ENCODE measurements at places on chromosomes 6 and 20.

DNA sequence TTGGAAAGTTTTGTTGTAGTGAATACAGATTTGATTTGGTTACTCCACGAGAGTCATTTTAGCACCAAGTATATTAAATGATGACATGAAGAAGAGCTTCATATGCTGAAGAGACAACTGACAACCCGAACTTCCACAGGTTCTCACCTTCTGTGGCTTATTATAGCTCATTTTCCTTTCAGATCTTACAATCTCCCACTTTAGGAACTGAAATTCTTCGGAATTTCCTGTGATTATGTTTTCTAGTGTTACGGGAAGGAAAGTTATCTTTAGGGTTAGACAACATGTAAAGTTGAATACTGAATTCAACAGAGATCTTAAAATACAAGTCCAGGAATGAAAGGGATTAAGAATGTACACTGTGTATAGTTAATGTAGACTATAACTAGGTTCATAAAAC, 49.6 kb upstream of the TXNDC5 start:
- H3K27me3 ChIP-seq = no peaks in the 10 kb centered on the region
- H3K27ac ChIP-seq = no peak overlapping the region
- no peak overlapping the region for H3K4me3 ChIP-seq
- DNase-seq = no peak
- H3K4me1 ChIP-seq = no peaks in the 10 kb centered on the region

GRCh38 chr20:61768571-61769285, 297.0 kb downstream of the TAF4 start:
- H3K4me1 ChIP-seq = no peaks in the 10 kb centered on the region
- no peak overlapping the region for H3K4me3 ChIP-seq
- H3K27me3 ChIP-seq = no peaks in the 10 kb centered on the region
- DNase-seq = no peak

DNA sequence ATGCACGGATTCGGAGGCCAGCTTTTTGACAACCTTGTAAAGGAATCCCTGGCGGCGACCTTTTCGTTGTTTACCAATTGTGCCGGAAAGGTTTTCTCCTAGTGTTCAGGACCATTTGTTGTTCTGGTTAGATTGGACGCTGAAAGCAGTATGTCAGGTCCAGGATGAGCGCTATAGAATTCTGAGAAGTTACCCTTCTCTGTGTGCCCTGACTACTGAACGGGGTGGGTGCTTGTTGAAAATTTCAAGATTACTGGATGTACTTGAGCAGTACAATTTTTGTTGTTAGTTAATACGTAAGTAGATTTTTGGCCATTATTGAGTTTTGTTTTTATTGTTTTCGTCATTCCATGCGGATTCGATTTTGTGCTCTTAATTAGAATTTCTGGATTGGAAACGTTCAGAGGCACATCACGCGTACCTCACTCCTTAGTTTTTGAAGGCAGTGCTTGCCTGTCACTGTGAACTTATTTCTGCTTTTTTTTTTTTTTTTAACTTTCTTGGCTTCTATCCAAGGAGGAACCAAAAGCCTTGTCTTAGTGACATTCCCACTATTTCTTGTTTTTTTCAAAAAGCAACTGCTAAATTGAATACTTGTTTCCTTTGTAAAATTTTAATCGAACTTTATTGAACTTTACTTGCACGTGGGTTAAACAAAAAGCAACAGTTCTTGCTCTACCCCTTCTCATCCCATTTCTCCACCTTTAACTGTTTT, 898 bp downstream of the XRN2 start:
- peak overlapping the region; percentile 87 for H3K4me3 ChIP-seq
- no peaks in the 10 kb centered on the region for H3K36me3 ChIP-seq

DNA sequence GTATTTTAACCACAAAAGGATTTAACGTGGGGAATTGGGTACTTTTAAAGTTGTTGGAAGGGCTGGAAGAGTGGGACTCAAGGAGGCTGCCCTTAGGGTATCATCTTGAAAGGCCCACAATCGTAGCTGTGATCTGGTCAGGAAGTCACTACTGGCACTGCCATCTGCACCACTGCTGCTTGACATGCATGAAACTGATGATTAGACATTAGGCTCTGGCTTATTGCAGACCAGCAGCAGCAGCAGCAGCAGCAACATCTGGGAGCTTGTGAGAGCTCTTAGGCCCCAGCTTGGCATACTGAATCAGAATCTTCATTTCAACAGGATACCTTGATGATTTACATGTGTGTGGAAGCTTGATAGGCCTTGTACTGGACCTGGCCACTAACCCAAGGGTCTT, 68.6 kb downstream of the PHF20 start:
- no peak overlapping the region for H3K27ac ChIP-seq
- H3K27me3 ChIP-seq = no peaks in the 10 kb centered on the region
- H3K4me1 ChIP-seq = no peaks in the 10 kb centered on the region
- no peak overlapping the region for H3K4me3 ChIP-seq
- DNase-seq = no peak

- no peak overlapping the region for H3K27ac ChIP-seq
- H3K4me1 ChIP-seq = peaks cover 6% of the 10 kb centered on the region
These were observed 11.9 kb upstream of the C20orf144 start for GRCh38 chr20:33650111-33650752.

GRCh38 chr6:158955255-158955654, 44.7 kb downstream of the RSPH3 start:
- no peak overlapping the region for H3K27ac ChIP-seq
- H3K4me1 ChIP-seq = peaks cover 4% of the 10 kb centered on the region
- H3K4me3 ChIP-seq = no peak overlapping the region
- H3K27me3 ChIP-seq = no peaks in the 10 kb centered on the region
- no peaks in the 10 kb centered on the region for H3K36me3 ChIP-seq

DNA sequence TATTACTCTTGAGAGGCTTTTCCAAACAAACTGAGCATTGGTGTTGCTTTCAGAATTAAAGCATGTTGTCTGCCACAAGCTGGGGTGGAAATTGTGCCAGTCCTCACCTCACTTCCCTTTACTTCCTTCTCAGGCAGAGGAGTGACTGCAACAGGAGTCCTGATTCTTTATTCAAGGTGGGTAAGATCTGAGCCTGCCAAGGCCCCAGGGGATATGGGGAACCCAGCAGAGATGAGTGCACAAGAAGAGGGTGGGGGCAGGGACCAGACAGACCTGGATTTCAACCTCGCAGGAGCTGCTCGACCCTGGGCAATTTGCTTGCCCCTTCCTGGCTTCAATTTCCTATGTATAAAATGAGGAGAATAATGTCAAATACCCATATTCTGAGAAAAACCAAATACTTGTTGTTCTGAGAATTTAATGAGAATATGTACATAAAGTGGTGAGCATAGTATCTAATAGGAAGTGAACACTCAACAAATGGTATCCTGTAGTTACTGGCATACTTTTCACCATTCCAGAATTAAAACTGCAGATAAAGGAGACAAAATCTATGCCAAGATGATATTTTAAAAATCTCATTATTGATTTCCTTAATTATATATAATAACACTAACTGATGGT, 17.8 kb downstream of the MAN1A1 start:
- H3K36me3 ChIP-seq = no peaks in the 10 kb centered on the region
- no peak overlapping the region for H3K4me3 ChIP-seq

- peak; percentile 17 for DNase-seq
- no peak overlapping the region for H3K27ac ChIP-seq
- no peaks in the 10 kb centered on the region for H3K4me1 ChIP-seq
- no peaks in the 10 kb centered on the region for H3K27me3 ChIP-seq
- no peaks in the 10 kb centered on the region for H3K36me3 ChIP-seq
These were observed 90.2 kb upstream of the TOX2 start for GRCh38 chr20:43824309-43825050.

- DNase-seq = no peak
- H3K27me3 ChIP-seq = no peaks in the 10 kb centered on the region
- no peaks in the 10 kb centered on the region for H3K4me1 ChIP-seq
- no peaks in the 10 kb centered on the region for H3K36me3 ChIP-seq
These were observed 40.3 kb upstream of the STX16 start for GRCh38 chr20:58610811-58611210.

DNA sequence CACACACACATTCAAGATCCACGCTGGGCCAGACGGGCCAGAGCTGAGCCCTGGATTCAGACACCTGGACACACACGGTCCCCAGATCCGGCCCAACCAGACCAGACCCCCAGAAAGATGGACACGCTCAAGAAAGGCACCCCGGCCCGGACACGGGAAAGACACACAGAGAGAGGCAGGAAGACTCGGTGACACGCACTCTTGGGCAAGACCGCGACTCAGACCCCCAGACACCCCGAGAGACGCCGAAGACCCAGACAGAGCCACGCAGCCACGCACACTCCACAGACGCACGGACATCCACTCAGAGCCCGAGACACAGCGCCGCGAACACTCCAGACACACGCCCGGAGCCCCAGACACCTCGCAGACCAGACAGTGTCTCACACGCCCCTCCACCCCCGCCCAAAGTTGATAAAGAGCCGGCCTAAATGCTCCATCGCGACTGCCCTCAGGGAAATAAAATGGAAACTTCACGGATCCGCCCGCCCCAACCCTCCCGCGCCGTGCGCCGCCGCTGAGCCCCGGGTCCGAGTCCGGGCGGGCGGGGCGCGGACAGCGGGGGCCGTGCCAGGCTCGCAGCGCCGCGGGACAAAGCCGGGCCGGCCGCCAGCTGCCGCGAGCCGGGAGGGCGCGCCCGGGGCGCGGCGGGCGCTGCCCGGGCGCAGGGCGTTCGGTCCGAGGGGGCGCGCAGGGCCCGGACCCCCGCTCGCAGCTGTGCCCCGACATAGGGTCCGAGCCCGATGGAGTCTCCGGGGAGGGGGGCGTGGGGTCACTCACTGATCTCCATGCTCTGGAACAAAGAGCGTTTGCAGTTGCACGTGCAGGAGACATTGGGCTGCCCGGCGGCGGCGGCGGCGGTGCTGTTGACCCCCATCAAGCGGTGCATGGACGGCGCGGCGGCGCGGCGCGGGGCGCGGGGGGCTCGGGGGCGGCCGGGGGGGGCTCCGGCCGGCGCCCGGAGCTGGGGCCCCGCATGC, 831 bp downstream of the PMEPA1 start:
- H3K27ac ChIP-seq = peak overlapping the region; percentile 17
- peak overlapping the region; percentile 45 for H3K4me3 ChIP-seq
- H3K27me3 ChIP-seq = no peaks in the 10 kb centered on the region
- H3K4me1 ChIP-seq = peaks cover 5% of the 10 kb centered on the region
- peak; percentile 49 for DNase-seq

GRCh38 chr6:163720005-163720404, 305.5 kb downstream of the QKI start:
- H3K4me3 ChIP-seq = no peak overlapping the region
- no peaks in the 10 kb centered on the region for H3K27me3 ChIP-seq
- no peaks in the 10 kb centered on the region for H3K4me1 ChIP-seq
- DNase-seq = no peak
- no peaks in the 10 kb centered on the region for H3K36me3 ChIP-seq

- no peaks in the 10 kb centered on the region for H3K36me3 ChIP-seq
- H3K4me3 ChIP-seq = no peak overlapping the region
- H3K27ac ChIP-seq = no peak overlapping the region
- no peak for DNase-seq
These were observed 60.0 kb upstream of the PBOV1 start for GRCh38 chr6:138278326-138278725.

DNA sequence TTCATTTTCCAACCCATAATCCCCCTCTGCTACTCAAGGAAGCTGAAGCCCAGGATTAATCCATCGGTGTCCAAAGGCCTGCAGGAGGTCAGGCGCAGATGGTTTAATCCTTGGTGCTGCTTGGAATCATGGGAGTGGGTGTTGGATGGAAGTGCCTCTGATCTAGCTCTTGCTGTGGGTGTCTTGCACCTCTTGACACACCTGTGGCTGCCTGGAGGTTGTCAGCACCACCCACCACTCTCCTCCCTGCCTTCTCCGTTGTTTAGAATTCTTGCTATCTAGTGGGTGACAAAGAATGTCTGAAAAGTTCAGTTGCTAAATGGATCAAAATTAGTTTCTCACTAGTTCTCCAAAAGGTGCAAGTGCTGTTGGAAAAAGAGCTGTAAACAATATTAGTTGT, 1074.4 kb upstream of the FLRT3 start:
- H3K4me1 ChIP-seq = no peaks in the 10 kb centered on the region
- no peak for DNase-seq
- no peak overlapping the region for H3K4me3 ChIP-seq

DNA sequence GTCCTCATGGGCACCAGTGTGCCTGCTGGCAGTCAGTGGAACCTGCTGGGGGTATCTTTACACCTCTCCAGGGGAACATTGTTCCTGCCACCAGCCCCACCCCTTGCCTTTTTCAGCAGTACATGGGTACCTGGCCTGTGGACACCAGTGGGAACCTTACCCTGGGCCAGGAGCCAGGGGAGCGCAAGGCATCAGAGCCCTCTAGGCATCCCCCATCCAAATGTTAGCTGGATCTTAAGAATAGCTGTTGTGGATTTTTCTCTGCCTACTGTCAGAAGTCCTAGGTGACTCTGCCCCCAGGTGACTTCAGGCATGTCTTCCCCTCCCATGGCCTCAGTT, 38.8 kb upstream of the ID1 start:
- no peaks in the 10 kb centered on the region for H3K27me3 ChIP-seq
- no peak for DNase-seq
- H3K27ac ChIP-seq = peak overlapping the region; percentile 47
- no peaks in the 10 kb centered on the region for H3K4me1 ChIP-seq
- peak overlapping the region; percentile 9 for H3K4me3 ChIP-seq

- no peaks in the 10 kb centered on the region for H3K36me3 ChIP-seq
- H3K27me3 ChIP-seq = no peaks in the 10 kb centered on the region
- H3K4me1 ChIP-seq = no peaks in the 10 kb centered on the region
- no peak for DNase-seq
- no peak overlapping the region for H3K4me3 ChIP-seq
These were observed 231.6 kb downstream of the THBS2 start for GRCh38 chr6:169022079-169022478.

GRCh38 chr6:37988127-37988526, 168.6 kb downstream of the ZFAND3 start:
- DNase-seq = no peak
- no peaks in the 10 kb centered on the region for H3K4me1 ChIP-seq
- H3K27me3 ChIP-seq = no peaks in the 10 kb centered on the region
- H3K36me3 ChIP-seq = no peaks in the 10 kb centered on the region
- H3K4me3 ChIP-seq = no peak overlapping the region

- H3K4me3 ChIP-seq = no peak overlapping the region
- DNase-seq = peak; percentile 50
- no peak overlapping the region for H3K27ac ChIP-seq
These were observed 100.4 kb upstream of the MLN start for GRCh38 chr6:33904050-33904746.

DNA sequence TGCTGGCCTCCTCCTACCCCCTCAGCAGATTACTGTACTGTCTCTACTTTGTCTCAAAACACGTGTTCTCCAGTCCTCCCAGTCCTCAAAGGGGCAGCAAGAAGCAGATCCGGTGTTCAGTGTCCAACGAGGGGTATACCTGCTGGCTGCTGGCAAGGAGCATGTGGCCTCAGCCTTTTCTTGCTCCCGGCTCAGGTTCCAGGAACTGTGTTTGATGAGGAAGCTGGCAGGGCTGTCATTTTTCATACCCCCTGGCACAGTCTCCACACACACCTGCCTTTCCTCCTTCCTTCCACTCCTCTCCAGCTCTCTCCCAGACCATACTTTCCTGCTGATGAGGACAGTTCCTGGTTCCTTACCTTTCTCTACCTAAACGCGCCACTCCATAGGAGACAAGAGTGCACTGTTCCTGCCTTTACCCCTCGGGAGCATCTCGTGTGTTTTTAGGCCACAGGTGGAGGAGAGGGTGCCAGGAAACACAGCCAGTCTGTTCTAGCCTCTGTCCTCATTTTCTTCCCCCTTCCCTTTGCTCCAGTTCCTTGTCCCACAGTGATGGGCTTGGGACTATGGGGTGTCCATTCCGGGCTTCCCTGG, 77.2 kb downstream of the SSR1 start:
- no peaks in the 10 kb centered on the region for H3K27me3 ChIP-seq
- H3K27ac ChIP-seq = peak overlapping the region; percentile 66
- DNase-seq = peak; percentile 63
- no peak overlapping the region for H3K4me3 ChIP-seq
- H3K4me1 ChIP-seq = peaks cover 12% of the 10 kb centered on the region
- peaks cover 15% of the 10 kb centered on the region for H3K36me3 ChIP-seq
